ENCODE measurements at places on chromosomes 12 and 14. TPM values are rescaled to one million over a fixed set of nuclear protein-coding genes. Genes with fewer than 3 reads are reported as not detected.

- no peak overlapping the region for H3K27ac ChIP-seq
- H3K4me3 ChIP-seq = no peak overlapping the region
- no peak for DNase-seq
- H3K4me1 ChIP-seq = peaks cover 18% of the 10 kb centered on the region
- no peaks in the 10 kb centered on the region for H3K27me3 ChIP-seq
These were observed 59.5 kb downstream of the TMEM116 start for GRCh38 chr12:111953455-111953854.

DNA sequence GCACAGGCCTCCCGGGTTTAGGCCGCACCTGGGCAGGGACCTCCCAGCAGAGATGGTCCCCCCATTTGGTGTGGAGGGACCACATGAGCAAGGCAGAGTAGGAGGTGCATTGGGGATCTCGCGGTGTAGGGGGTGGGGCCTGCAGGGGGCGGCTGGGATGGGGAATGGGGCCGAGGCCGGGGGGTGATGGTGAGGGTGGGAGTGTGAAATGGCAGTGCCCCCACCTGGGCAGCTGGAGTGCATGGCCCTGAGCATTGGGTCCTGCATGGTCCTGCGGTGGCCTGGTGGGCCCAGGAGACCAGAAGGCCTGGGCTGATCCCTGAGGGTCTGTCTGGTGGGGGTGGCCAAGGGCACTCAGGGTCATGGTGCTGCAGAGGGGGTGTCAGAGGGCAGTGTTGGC, 111.8 kb downstream of the KIF26A start:
- H3K27ac ChIP-seq = no peak overlapping the region
- H3K36me3 ChIP-seq = peaks cover 2% of the 10 kb centered on the region
- no peaks in the 10 kb centered on the region for H3K4me1 ChIP-seq
- DNase-seq = no peak

DNA sequence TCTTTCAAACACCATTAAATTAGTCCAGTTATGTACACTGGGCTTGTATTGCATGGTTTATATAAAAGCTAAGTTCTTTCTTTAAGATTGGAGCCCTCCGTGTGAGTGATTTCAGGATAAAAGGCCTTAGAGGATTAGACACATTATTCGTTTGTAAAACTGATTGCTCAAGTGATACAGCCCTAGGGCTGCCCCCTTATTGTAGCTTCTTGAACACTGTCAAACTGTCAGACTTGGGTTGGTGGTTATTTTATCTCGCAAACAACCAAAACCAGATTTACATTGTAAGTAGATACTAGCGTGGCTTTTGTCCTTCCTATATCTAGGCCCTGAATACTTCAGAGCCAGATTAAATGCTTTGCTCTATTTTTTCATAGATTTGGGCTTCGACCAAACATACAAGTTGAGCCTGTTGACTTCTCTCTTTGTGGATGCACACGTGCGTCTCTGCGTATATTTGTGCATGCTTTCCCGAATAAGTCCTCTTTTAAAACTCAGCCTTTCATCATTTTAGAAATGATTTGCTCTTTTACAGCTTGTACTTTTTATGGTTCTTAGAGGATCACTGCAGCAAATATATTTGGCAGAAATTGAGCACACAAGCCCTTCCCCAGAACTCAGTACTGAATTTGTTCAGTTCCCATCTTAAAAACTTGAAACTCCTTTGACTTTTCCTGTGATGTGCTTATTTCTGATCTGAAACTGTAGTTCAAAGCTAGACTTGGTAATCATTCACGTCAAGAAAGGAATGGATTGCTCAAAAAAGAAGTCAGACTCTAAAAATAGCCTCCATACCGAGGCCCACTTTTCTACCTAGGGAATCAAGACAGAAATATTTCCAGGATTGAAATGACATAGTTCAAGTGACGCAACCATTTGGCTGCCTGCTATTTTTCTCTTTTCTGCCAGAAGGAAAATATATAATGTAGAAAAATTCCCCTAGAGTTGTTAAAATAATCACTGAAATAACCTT, 129.5 kb downstream of the ETV6 start:
- peaks cover 3% of the 10 kb centered on the region for H3K36me3 ChIP-seq
- peak overlapping the region; percentile 43 for H3K4me3 ChIP-seq
- peak overlapping the region; percentile 93 for H3K27ac ChIP-seq

- H3K4me1 ChIP-seq = peaks cover 21% of the 10 kb centered on the region
- DNase-seq = no peak
- peaks cover 2% of the 10 kb centered on the region for H3K36me3 ChIP-seq
- no peak overlapping the region for H3K27ac ChIP-seq
These were observed 46.5 kb upstream of the KCNMB4 start for GRCh38 chr12:70319605-70320004.

GRCh38 chr14:32633930-32634329, 304.7 kb upstream of the NPAS3 start:
- no peak overlapping the region for H3K27ac ChIP-seq
- no peaks in the 10 kb centered on the region for H3K27me3 ChIP-seq
- no peak overlapping the region for H3K4me3 ChIP-seq
- no peaks in the 10 kb centered on the region for H3K4me1 ChIP-seq
- H3K36me3 ChIP-seq = no peaks in the 10 kb centered on the region

BRI3BP gene
- 16.7 TPM for total RNA-seq

SDSL gene
- 3.2 TPM for total RNA-seq

HHIPL1 gene
- total RNA-seq = 0.39 TPM

A2M gene
- total RNA-seq = not detected
